ENCODE measurements at places on chromosomes 16 and 17.
A peak's percentile ranks its signal among the peaks of the same experiment; 100 is the strongest.

GRCh38 chr17:72093707-72094106, 27.1 kb upstream of the SOX9 start:
- no peak for DNase-seq

DNA sequence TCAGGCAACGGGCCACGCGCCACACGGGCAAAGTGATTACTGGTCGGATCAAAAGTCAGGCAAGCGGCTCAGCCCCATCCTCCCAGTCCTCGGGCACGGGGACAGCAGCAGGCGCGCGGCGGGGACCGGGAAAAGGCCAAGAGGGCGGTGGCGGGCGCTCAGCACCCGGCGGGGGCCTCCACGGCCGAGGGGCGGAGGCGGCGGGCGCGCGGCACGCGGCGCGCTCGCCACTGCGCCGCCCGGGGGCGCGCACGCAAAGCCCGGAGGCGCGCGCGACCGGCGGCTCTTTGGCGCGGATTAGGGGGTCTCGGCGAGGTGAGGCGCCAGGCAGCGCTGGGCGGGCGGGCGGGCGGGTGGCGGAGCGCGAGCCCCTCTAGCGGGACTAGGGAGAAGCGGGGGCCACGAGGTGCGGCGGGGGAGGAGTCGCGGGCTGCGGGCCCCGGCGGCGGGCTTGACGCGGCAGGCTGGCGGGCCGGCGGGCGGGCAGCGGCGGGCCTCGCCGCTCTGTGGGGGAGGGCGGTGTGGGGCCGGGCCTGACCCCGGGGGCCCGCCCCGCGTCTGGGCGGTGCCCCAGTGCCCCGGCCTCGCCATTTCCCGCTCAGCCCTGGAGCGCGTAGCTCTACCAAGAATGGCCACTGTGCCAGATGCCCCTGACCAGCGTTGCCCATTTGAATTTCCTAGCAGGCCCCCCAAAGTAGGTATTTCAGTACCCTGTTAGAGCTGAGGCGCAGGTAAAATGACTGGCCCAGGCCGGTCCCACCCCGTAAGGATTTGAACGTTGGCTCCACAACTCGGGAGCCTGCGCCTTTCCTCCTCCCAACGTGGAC, at the start of the genes ACACA and TADA2A:
ACACA (minus strand) TSS at position 202 of the 827 bp plus-strand sequence. CDS start 537 bp downstream, outside the sequence.
TADA2A (plus strand) TSS at position 252 of the 827 bp plus-strand sequence. CDS start 4,480 bp downstream, outside the sequence.
- DNase-seq, result peak; percentile 22

DNA sequence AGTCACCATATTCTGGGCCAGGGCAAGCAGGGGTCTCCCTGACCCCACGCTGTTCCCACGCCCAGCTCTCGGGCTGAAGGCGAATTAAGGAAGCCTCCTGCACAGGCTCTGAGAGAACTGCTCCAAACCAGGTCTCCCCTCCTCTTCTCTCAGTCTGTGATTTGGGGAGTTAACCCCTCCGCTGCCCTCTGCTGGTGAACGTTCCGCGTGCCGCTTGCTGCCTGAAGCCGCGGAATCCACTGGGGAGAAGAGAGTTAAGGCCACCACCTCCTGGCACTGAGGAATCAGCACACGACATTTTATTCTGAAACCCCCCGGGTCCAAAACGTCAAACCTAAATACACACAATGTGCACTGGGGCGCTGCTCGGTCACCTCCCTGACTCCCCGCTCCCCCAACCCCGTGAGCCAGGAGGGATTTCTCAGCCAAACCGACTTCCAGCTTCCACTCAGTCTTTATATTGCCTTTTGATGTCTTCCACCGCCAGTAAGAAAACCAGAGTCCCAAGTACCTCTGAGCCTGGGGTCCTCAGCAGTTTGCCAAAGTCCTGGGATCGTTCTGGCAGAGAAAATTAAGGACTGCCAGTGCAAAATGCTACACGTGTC, 54.4 kb upstream of the RCVRN start:
- DNase-seq, result no peak

DNA sequence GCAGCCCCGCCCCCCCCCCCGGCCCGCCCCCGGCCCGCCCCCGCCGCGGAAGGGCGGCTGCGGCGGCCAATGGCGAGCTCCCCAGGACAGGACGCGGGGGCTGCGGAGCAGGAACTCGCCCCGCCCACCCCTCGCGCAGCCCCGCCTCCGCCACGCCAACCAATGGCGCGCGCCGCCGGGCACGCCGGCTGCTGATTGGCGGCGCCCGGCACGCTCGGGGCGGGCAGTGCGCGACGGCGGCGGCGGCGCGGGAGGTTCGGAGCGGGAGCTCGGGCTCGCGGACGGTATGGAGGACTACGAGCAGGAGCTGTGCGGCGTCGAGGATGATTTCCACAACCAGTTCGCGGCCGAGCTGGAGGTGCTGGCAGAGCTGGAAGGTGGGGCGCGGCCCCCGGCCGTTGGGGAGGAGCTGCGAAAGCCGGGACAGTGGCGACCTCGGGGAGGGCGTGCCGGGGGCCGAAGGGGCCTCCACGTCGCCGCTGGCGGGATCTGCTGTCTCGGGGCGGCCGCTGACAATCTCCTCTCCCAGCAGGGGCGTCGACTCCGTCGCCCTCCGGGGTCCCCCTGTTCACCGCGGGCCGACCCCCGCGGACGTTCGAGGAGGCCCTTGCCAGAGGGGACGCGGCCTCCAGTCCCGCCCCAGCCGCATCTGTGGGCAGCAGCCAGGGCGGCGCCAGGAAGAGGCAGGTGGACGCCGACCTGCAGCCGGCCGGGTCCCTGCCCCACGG, at the start of gene CHTF18:
CHTF18 (plus strand) TSS at position 222 of the 728 bp plus-strand sequence; CDS start at position 287, 65 bp downstream.
- peak; percentile 73 for DNase-seq

DNA sequence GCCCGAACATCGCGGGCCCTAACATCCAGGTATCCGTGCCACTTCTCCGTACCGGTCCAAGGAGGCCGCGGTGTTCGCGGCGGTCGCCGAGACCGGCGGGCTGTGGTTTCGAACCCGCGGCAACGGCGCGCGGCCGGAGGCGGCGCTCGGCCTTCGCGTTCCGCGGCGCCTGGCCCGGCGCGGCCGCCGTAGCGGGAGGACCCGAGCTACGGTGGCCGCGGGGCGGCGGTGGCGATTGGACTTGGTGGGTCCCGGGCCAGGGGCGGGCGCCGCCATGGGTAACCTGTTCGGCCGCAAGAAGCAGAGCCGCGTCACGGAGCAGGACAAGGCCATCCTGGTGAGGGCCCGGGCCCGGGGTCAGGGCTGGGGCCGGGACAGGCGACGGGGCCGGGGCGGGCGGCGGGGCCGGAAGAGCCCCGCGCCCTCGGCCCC, at the start of gene CHMP6:
CHMP6 (plus strand) TSS at position 197 of the 432 bp plus-strand sequence; CDS start at position 275, 78 bp downstream.
- peak; percentile 60 for DNase-seq

DNA sequence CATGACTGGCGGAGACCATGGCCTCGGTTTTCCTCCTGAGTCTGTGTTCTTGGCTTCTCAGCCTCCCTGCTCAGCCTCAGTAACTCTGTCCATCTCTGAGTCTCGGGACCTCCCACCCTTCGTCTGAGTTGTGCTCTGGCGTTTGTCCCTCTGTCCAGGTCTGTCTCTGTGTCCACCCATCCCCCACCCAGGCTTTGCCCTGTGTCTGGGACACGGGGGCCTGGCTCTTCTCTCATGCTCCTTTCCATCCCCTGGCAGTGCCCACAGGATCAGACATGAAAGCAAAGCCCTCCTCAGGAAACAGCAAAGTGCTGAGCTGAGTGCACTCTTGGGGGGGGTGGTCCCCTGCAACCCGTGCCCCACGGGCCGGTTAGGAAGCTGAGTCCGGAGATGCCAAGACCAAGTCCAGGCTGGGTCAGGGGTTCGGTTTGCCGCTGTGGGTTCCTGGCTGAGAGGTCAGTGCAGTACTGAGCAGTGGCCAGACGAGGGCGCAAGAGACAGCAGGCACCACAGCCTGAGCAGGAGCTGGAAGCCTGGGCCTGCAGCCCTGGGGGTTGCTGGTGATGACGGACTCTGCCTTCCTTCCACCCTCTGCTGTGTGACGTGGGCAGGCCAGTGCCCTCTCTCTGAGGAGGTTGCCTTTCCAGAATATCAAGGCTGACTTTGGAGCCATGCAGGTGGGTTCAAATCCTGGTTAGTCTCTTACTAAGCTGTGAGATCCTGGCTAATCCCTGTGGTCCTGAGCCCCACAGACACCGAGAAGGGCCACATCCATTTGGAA, 2.5 kb downstream of the P2RX1 start:
- DNase-seq, result peak; percentile 61

GRCh38 chr17:73293031-73293430, 18.8 kb downstream of the CDC42EP4 start:
- DNase-seq, result no peak

DNA sequence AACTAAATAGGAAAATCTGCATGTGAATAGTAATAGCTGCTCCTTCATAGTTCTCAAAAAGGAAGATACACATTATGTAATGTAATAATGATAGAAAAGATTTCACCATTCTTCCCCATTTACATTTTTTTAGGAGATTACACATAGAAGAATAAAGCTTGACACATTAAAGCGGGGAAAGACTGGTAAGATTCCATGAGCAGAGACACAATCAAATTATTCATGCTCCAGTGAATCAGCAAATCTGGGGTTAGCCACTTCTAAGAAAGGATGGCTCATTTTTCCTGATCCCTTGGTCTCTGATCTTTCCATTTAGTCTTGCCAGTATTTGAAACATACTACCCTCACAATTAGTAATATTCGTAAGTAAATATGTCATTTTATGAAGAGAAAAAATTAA, 81.9 kb downstream of the CA4 start:
- no peak for DNase-seq

- DNase-seq, result no peak
These were observed 840 bp upstream of the CDH5 start for GRCh38 chr16:66365651-66366050.

- DNase-seq, result no peak
These were observed 31.3 kb upstream of the NKD1 start for GRCh38 chr16:50516890-50517289.

All from activated CD8-positive, alpha-beta memory T cell treated with anti-CD3 and anti-CD28 coated beads for 1 hour (primary cell).